ENCODE measurements at places on chromosomes 11 and 22. TPM values are rescaled to one million over a fixed set of nuclear protein-coding genes. Genes with fewer than 3 reads are reported as not detected.

DNA sequence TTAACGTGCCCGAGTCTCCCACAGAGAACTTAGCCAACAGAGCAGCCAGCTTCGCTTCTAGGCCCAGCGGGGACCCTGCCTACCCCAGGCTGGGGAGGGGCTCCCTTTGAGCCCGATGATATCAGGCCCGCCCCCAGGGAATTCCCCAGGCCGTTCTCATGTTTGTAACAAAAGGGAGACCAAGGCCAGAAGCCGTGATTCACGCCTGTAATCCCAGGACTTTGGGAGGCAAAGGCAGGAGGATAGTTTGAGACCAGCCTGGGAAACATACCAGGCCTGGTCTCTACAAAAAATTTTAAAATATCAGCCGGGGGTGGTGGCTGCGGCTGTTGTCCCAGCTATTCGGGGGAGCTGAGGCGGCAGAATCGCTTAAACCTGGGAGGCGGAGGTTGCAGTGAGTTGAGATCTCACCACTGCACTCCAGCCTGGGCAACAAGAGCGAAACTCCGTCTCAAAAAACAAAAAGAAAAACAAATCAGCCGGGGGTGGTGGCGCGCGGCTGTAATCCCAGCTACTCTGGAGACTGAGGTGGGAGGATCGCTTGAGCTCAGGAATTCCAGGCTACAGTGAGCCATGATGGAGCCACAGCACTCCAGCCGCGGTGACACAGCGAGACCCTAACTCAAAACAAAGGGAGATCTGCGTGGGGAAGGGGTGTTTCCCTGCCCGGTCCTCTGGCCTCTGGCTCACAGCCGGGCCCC, 1.7 kb downstream of the DRD4 start:
- no peak overlapping the region for H3K27ac ChIP-seq
- H3K27me3 ChIP-seq, result peaks cover 10% of the 10 kb centered on the region
- peaks cover 5% of the 10 kb centered on the region for H3K36me3 ChIP-seq
- no peak for DNase-seq

GRCh38 chr11:40302669-40303068, 1156.8 kb downstream of the LRRC4C start:
- no peak overlapping the region for H3K4me3 ChIP-seq
- no peaks in the 10 kb centered on the region for H3K36me3 ChIP-seq
- no peaks in the 10 kb centered on the region for H3K4me1 ChIP-seq
- H3K27ac ChIP-seq, result no peak overlapping the region
- H3K27me3 ChIP-seq, result no peaks in the 10 kb centered on the region

- no peaks in the 10 kb centered on the region for H3K27me3 ChIP-seq
- H3K4me3 ChIP-seq, result no peak overlapping the region
- DNase-seq, result no peak
- no peaks in the 10 kb centered on the region for H3K4me1 ChIP-seq
- no peaks in the 10 kb centered on the region for H3K36me3 ChIP-seq
- no peak overlapping the region for H3K27ac ChIP-seq
Observed at GRCh38 chr11:125842321-125842948, 9.3 kb downstream of the PATE4 start.

- no peaks in the 10 kb centered on the region for H3K36me3 ChIP-seq
- H3K4me3 ChIP-seq, result no peak overlapping the region
- H3K4me1 ChIP-seq, result no peaks in the 10 kb centered on the region
- no peak overlapping the region for H3K27ac ChIP-seq
- no peaks in the 10 kb centered on the region for H3K27me3 ChIP-seq
- no peak for DNase-seq
Observed at GRCh38 chr11:71946144-71946571, 17.3 kb downstream of the RNF121 start.

DNA sequence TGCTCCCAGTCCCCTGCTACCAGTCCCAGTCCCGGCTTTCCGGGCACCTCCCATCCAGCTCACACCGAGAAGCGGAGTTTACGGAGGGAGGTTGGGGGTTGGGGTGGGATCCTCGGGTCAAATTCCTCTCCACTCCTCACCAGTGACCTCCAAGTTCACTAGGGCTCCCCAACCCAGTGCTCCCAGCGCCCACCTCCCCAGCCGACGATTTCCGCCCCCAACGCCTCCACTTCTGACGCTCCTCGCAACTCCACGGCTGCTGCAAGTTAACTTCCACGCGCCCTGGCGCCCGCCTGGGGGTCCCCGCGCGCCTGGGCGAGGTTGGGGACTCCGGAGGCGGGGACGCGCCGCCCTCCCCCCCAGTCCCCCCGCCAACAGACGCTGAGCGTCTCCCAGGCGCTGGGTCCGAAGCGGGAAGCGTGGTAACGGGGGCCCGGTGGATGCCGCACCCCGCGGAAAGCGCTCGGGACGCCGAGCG, 526 bp downstream of the TPST2 start:
- H3K4me3 ChIP-seq, result peak overlapping the region; percentile 92
- H3K27me3 ChIP-seq, result no peaks in the 10 kb centered on the region
- peak; percentile 70 for DNase-seq
- peak overlapping the region; percentile 93 for H3K27ac ChIP-seq
- no peaks in the 10 kb centered on the region for H3K4me1 ChIP-seq
- no peaks in the 10 kb centered on the region for H3K36me3 ChIP-seq

DNA sequence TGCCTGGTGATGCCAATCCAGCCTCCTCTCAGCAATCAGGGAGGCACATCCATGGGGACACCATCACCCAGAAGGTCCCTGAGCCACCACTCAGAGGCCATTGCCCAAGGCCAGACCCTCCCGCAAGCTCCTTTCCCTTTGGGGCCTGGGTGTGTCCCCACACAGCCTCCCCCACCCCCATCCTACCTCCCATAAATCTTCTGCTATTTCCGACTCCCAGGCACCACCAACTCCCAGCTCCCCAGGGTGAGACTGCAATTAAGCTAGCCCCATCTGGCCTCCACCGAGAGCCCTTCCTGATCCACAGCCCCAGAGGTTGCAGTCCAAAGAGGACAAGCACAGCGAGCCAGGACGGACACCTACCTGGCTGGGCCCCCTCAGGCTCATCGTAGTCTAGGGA, 6.3 kb downstream of the ARHGAP1 start:
- H3K27me3 ChIP-seq, result no peaks in the 10 kb centered on the region
- no peak overlapping the region for H3K4me3 ChIP-seq
- no peak overlapping the region for H3K27ac ChIP-seq

The ACCS gene
- 59.4 TPM for total RNA-seq

The IGF2 gene
- 9.1 TPM for total RNA-seq
